ENCODE measurements at places on chromosomes 5 and 9.

DNA sequence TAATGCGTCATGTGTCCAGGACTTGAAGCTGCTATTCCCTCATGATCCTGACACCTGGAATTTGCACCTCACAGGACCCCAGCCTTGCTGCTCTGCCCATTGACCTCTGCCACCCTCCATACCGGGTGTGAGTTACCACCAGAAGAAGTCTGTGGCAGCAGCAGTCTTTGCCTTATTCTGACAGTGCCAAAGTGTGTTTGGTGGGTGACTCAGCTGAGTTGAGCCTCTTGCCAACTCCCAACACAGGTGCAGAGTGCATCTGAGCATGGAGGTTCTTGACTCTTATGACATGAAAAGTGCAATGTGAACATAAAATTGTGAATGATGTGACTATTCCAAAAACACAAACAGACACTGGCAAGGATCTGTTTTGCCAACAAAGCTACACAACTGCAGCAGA lies 1166.5 kb upstream of the CDH18 start:
- no peak for DNase-seq

- DNase-seq = no peak
Measured at GRCh38 chr5:1413211-1413610, 32.0 kb downstream of the SLC6A3 start.

GRCh38 chr5:7169240-7169878 lies 226.6 kb upstream of the ADCY2 start:
- no peak for DNase-seq

GRCh38 chr9:35570709-35571504 lies 34.2 kb upstream of the TESK1 start:
- no peak for DNase-seq

DNA sequence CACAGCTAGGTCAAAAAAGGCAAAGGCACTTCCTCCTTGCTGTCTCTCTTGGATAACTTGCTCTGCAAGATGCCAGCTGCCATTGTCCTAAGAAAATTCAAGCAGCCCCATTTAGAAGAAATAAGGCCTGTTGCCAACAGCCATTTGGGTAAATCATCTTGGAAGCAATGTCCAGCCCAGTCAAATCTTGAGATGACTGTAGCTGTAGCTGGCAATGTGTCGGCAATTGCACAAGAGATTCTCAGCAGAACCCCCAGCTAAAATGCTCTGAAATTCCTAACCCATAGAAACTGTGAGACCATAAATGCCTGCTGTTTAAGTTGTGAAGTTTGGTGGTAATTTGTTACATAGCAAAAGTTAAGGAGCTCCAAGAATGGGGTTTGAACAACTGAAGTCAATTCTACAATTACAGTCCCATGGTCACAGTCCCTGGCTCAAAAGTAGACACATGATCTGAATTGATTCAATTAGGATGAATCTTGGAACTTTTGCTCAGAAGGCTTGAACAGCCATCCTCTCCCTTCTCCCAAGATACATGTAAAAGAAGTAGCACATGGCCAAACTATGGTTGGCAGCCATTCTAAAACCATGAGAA lies 151.1 kb downstream of the MPDZ start:
- DNase-seq = no peak

DNA sequence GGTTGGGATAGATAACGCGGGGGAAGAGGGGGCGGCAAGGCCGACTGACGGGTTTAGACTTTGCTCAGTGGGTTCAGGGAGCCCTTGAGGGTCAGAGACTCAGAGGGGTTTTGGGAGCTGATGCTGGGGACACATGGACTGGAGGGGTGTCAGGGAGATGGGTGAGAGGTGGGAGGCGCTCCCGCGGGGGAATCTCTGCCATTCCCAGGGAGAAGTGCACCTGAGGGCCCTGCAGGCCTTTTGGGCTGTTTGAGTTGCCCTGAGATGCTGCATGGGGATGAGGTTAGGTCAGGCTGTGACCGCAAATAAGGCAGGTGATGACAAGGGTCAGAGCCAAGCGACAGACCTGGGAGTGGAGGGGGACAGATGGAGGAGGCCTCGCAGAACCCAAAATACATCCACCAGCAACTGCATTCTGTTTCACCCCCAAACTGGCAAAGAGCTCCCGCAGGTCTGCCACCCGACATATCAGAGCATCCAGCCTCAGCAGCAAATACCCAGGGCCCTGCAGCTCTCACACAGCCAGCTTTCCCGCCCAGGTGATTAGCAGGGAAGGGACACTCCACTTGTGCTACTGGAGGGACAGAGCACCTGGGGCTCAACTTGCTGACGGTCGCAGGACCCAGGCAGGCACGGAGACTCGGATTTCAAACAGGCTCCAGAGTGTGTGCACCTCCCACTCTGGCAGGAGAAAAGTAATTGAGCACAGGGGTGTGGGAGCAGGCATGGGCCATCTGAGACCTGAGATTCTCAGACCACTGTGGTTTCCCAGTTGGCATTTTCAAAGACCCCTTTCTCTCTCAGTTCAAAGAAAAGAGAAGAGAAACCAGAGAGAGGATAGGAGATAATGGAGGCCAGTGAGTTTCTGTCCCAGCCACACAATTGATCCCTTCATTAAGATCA lies 26.4 kb downstream of the TMOD1 start:
- no peak for DNase-seq

- DNase-seq = no peak
Measured at GRCh38 chr5:5200133-5200532, 60.0 kb downstream of the ADAMTS16 start.

DNA sequence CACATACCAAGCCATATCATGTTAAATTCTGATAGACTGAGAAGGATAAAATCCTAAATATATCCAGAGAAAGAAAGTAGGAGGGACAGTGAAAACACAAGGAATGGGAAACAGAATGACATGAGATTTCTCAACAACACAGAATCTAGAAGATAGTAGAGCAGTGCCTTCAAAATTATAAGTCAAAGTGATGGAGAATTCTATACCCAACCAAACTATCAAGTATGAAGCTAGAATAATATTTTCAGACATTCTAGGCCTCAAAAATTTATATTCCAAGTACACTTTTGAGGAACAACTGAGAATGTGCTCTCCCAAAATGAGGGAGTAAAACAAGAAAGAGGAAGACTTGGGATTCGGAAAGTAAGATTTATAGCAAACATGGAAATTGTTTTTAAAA lies 10.9 kb upstream of the TTLL11 start:
- DNase-seq = no peak

GRCh38 chr9:4689687-4690104 lies 10.3 kb downstream of the CDC37L1 start:
- DNase-seq = no peak

- DNase-seq = no peak
Measured at GRCh38 chr5:116472274-116472673, 102.3 kb downstream of the SEMA6A start.

Data from nucleus accumbens (tissue), 56 donors.